Cardiac ventricle fibroblast (primary cell): ENCODE measurements at places on chromosomes 4 and X. TPM values are rescaled to one million over a fixed set of nuclear protein-coding genes. Genes with fewer than 3 reads are reported as not detected.

The NOX1 gene
- not detected in 2 replicates for total RNA-seq

The RNF212 gene
- 0.37 and 1.3 TPM in 2 replicates for total RNA-seq

The FGD1 gene
- 12.7 and 16.8 TPM in 2 replicates for total RNA-seq

The LPAR4 gene
- 0.62 TPM in 1 of 2 replicates, not detected in the other for total RNA-seq

The SUPT20HL2 gene
- not detected in 2 replicates for total RNA-seq

The AKAP14 gene
- total RNA-seq = not detected in 2 replicates
